ENCODE measurements at places on chromosomes 3 and 15.

GRCh38 chr3:195154793-195155535 is 116.0 kb downstream of the XXYLT1 start:
- DNase-seq = no peak

GRCh38 chr3:30443756-30444673 is 162.4 kb upstream of the TGFBR2 start:
- no peak for DNase-seq

DNA sequence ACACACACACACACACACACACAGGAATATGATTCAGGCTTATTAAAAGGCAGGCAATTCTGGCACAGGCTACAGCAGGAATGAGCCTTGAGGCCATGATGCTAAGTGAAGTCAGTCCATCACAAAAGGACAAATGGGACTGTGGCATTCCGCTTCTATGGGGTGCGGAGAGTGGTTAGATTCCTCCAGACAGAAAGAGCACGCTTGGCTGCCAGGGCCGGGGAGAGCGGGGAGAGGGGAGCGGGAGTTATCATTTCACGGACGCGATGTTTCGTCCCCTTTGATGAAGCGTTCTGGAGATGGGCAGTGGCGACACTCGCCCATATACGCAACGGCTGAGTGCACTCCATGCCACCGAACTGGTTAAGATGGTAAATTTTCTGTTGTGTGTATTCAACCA is 58.5 kb upstream of the FAM174B start:
- peak; percentile 53 for DNase-seq

GRCh38 chr3:7000501-7000900 is 139.6 kb downstream of the GRM7 start:
- no peak for DNase-seq

- DNase-seq = no peak
Observed at GRCh38 chr3:189685291-189685690, 54.1 kb downstream of the TP63 start.

DNA sequence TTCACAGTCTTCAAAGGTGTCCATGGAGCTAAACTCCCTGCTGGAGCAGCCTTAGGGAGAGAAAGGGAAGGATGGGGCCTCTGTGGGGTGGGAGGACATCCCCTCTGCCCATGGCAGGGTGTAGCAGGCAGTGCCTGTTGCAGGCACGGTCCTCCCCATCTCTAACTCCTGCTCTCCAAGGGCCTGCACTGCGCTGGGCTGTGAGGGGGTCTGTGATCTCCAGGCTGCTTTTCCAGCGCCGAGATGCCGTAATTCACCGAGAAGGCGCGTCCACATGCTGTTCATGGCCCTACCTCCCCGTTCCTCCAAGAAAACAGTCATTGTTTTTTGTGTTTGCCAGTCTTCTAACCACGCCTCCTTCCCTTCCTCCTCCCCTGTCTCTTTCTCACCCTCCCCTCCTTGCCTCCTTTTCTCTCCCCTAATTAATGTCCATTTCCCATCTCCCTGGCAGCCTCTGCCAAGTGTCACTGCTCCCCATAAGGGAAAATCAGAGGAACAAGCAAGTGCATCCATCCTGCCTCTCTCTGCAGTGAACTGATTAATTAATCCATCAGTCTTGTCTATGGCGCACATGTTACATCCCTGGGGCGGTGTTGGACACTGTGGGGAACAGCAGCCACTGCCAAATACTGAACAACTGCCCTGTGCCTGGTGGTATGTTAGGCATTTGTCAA is 17.7 kb upstream of the LAMP3 start:
- DNase-seq = no peak

- no peak for DNase-seq
Observed at GRCh38 chr3:111331912-111332311, 210.1 kb upstream of the CD96 start.

GRCh38 chr15:43360821-43361220 is 10.0 kb downstream of the ZSCAN29 start:
- DNase-seq = no peak

Data from SW 1271 (cell line).